Ureter (tissue), 1 donor: ENCODE measurements at places on chromosomes 3 and 15.

DNA sequence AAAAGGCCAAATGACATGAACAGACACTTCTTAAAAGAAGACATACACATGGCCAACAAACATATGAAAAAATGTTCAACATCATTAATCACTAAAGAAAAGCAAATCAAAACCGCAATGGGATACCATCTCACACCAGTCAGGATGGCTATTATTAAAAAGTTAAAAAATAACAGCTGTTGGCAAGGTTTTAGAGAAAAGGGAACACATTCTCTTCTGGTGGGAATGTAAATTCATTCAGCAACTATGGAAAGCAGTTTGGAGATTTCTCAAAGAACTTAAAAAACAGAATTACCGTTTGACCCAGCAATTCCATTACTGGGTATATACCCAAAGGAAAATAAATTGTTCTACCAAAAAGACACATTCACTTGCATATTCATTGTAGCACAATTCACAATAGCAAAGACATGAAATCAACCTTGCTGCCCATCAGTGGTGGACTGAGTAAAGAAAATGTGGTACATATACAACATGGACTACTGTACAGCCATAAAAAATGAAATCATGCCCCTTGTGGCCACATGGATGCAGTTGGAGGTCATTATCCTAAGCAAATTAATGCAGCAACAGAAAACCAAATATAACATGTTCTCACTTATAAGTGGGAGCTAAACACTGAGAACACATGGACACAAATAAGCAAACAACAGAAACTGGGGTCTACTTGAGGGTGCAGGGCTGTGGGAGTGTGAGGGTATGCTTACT is 190.7 kb upstream of the MCTP2 start:
- DNase-seq: no peak

- DNase-seq: no peak
These were observed 27.0 kb downstream of the KATNBL1 start for GRCh38 chr15:34182942-34183341.

- no peak for DNase-seq
These were observed 1.6 kb downstream of the EIF4A2 start for GRCh38 chr3:186784820-186785494.

DNA sequence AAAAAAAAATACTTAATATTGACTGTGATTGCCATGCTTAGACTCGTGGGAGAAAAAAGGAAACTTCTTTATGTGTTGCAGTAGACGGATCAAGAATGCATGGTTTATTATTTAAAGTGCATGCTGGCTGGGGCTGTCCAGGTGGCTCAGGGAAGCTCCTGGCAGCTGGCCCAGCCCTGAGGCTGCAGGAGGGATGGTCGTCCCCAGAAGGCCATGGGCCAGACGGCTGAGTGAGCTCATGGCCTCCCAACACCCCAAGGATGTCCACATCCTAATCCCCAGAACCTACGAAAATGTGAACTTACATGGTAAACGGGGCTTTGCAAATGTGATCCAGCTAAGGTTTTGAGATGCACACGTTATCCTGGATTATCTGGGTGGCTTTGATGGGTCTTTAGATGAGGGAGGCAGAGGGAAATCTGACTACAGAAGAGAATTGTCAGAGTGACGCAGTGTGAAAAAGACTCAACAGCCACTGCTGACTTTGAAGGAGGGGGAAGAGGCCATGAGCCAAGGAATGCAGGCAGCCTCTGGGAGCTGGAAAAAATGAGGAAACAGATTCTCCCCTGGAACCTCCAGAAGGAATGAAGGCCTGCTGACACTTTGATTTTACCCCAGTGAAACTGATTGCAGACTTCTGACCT is 29.8 kb downstream of the ADAMTS17 start:
- peak; percentile 18 for DNase-seq

GRCh38 chr15:43317566-43318184 is 12.7 kb downstream of the LCMT2 start:
- no peak for DNase-seq

- no peak for DNase-seq
These were observed 650 bp downstream of the PYGO1 start for GRCh38 chr15:55587321-55588069.

DNA sequence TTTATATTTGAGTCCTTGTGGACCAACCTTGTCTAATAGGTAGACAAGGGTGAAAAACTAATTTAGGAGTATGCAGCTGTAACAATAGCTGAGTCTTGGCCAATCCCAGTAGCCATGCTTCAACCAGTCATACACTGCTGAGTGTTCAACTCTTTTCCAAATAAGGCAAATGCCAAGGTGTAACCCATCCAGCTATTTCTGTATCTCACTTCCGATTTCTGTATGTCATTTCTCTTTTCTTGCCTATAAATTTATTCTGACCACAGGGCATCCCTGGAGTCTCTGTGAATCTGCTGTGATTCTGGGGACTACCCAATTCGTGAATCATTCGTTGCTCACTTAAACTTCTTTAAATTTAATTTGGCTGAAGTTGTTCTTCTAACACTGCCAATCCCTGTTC is 93.2 kb downstream of the MAGI1 start:
- DNase-seq: no peak

GRCh38 chr3:197300361-197300760 is 1.9 kb upstream of the DLG1 start:
- no peak for DNase-seq

GRCh38 chr15:66894363-66894762 is 171.0 kb upstream of the SMAD3 start:
- DNase-seq: peak; percentile 1

DNA sequence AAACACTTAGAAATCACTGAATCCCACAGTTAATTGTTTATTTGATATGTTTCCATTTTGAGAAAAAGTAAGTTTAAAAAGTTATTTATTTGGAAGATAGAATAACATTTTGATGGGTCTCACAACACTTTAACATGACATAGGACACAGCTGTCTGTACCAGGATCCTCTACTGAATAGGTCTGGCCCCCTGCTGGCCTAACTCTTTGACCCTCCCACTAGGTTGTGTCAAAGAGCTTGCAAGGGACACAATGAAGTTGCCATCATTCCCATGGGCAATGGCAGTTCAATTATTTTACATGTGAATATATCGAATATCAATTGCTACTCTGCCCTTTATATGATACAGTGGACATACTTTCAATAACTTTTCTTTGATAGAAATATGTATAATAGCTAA is 138.9 kb downstream of the EPHA3 start:
- no peak for DNase-seq

- peak; percentile 70 for DNase-seq
These were observed 699 bp upstream of the MESP1 start for GRCh38 chr15:89751748-89752147.

DNA sequence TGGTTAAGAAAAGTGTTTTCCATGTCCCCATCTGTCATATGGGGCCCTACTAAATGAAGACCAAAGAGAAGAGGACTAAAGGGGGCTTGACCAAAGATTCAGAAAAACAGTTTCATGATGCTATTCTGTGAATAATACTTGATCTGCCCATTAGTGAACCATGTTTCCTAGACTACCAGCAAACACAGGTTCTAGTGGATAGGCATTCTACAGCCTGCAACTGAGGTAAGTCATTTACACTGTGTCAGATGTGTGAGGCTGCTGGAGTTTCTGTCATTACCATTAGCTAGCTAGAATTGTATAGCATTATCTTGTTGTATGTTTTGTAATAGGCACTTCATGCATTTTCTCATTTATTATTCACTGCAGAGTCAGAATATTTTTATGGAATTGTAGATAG is 6.6 kb downstream of the GPR171 start:
- DNase-seq: no peak

DNA sequence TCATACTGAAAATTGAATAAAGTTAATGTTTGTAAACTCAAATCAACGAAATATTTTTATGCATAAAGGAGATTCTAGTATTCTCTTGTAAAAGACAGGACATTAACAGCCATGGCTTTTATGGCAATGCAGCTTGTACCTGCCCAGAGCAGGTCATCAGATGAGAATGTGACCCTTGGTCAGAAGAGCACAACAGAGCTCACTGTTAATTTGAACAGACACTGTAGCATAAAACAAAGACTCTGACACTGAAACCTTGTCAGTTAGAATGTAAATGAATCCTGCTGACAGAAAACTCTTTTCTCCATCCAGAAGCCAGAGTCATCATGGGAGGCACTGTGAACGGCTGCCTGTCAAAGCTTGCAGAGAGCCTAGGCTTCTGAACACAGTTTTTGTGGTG is 410.6 kb downstream of the RAP2B start:
- DNase-seq: no peak

DNA sequence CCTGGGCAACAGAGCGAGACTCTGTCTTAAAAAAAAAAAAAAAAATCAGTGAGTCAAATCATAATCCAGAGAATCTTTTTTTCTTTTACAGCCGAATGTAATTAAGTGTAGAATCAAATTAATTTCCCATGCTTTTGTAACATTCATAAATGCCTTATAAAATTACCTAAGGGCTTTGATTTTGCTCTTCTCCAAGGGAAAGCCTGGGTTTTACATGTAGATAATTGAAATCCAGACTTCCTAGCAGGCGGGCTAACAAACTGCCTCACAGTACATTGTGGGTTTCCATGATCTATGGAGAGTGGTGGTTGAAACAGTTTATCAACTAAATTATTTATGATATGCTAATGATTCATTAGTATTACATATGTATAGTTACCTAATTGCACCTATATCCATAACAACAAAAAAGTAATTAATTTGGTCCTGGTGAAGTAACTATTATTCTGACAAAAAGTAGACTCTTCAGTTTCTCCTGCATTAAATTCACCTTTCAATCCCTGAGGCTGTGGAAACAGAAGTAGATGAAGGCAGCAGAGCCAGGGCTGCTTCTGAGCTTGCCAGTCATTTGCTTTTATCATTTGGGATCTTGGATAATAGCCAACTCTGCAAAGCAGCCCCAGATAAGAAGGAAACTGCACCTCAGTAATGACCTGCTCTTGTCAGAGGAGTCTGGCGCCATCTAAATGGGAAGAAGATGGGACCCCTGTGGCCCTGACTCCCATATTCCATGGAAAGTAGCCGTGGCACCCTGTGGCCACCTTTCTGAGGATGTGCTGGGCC is 9.5 kb downstream of the CCR9 start:
- DNase-seq: no peak

DNA sequence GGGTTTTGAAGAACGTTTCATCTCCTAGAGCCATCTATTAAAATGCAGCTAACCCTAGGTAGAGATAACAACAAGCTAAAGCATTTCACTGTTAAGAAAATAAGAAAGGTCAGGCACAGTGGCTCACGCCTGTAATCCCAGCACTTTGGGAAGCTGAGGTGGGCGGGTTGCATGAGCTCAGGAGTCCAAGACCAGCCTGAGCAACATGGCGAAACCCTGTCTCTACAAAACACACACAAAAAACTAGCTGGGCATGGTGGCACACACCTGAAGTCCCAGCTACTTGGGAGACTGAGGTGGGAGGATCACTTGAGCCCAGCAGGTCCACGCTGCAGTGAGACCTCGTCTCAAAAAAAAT is 5.4 kb upstream of the TBC1D5 start:
- no peak for DNase-seq

GRCh38 chr3:99012051-99012450 is 110.6 kb upstream of the DCBLD2 start:
- DNase-seq: no peak

GRCh38 chr15:73295630-73296286 is 73.0 kb downstream of the HCN4 start:
- no peak for DNase-seq

DNA sequence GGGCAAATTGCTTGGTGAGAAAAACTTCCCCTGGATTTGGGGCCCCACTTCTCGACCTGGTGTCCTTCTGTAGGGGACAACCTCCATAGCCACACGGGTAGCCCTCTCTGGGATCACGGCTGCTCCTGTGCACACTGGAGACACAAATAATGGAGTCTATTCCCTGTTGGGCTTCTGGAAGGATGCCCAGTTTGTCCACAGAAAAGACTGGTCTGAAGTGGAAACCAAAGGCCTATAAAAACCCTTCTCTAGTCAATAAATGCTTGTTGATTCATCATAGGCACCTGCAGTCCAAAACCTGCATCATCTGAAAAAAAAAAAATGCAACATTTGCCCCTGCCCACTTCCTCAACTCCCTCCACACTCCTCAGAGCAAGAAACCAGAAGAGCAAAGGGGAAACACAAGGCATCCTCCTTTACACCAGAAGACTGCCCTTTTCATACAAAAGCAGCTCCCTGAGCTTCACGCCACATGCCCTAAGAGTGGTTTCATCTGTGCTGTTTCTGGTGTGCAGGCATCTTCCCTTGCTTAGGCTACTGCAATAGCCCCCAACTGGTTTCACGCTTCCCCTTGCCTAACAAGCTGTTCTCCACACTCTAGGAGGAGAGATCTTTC is 36.3 kb downstream of the SRGAP3 start:
- no peak for DNase-seq

GRCh38 chr3:173287361-173287760 is 110.2 kb upstream of the NLGN1 start:
- DNase-seq: no peak

- DNase-seq: no peak
These were observed 138.3 kb upstream of the MYRIP start for GRCh38 chr3:39671116-39671515.

GRCh38 chr3:52704611-52705437 is 767 bp downstream of the GLT8D1 start:
- no peak for DNase-seq
